Heart right ventricle (tissue), 16 donors: ENCODE measurements at places on chromosomes 6 and 20. TPM values are rescaled to one million over a fixed set of nuclear protein-coding genes. Genes with fewer than 3 reads are reported as not detected.

SGK2 gene
- total RNA-seq: 0.89 TPM

PLA2G7 gene
- total RNA-seq: not detected

KCNG1 gene
- not detected for total RNA-seq

TNXB gene
- total RNA-seq: 71.1 TPM

HTR1E gene
- total RNA-seq: not detected

DPPA5 gene
- not detected for total RNA-seq

ZFP57 gene
- total RNA-seq: not detected

GRCh38 chr6:156687789-156688619, 89.2 kb upstream of the ARID1B start:
- H3K27ac ChIP-seq: peak overlapping the region; percentile 96
- peaks cover 9% of the 10 kb centered on the region for H3K4me1 ChIP-seq
- peak overlapping the region; percentile 12 for H3K4me3 ChIP-seq
- H3K36me3 ChIP-seq: no peaks in the 10 kb centered on the region

DNA sequence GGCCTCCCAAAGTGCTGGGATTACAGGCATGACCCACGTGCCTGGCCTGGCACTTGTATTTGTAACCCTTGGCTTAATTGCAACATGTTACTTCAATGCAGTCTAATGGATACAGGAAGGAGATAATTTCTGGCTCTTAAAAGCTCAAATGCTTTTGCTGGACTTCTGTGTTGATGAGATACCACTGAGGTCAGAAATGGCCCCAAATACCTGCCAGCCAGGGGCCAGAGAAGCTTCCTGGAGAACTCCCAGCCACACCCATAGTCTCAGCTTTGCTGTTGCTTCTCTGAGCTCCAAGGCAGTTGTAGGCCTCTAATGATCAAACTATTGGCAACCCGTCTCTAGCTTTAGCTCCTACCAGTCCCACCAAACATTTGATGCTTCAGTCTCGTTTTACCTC, 14.2 kb upstream of the ZNFX1 start:
- DNase-seq: no peak
- H3K27ac ChIP-seq: no peak overlapping the region
- no peak overlapping the region for H3K4me3 ChIP-seq
- H3K27me3 ChIP-seq: no peaks in the 10 kb centered on the region
- H3K36me3 ChIP-seq: peaks cover under 1% of the 10 kb centered on the region

DNA sequence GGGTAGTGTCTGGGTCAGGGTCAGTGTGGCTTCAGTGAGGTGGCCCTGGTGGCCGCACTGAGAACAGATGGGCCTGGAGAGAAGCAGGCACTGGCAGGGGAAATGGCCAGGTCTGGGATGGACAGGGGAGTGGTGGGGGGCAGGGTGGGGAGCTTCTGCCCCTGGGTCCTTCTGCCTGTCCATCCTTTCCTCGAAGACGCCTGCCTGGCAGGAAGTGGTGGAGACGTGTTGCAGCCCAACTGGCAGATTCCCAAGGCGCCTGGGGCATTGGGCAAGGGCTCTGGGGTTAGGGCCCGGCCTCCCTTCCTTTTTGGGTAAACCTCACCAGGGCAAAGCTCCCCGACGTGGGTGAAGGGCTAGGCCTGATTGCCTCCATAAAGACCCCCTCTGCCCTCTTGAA, 10.4 kb downstream of the SRC start:
- H3K4me1 ChIP-seq: no peaks in the 10 kb centered on the region
- DNase-seq: no peak
- H3K36me3 ChIP-seq: no peaks in the 10 kb centered on the region
- no peaks in the 10 kb centered on the region for H3K27me3 ChIP-seq
- H3K27ac ChIP-seq: no peak overlapping the region
- H3K4me3 ChIP-seq: no peak overlapping the region

- no peaks in the 10 kb centered on the region for H3K27me3 ChIP-seq
- no peak overlapping the region for H3K27ac ChIP-seq
- H3K36me3 ChIP-seq: no peaks in the 10 kb centered on the region
These were observed 59.0 kb downstream of the PSMG4 start for GRCh38 chr6:3317741-3318211.

DNA sequence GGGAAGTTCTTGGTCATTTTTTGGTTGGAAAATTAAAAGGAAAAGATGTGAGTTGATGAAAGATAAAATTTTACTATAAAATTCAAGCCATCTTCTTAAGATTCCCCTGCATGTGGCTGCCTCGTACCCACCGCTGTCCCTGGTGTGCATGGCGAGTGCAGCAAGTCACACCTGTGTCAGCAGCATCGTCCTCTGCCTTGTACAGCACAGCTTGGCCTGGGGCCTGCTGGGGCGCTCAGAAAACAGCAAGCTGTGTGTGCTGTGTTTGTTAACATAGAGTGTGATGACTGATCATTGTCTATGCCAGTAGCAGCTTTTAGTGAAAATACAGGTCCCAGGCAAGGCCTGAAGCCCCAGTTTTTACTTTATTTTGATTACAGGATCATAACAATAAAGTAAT, 56.7 kb downstream of the FAM120B start:
- H3K4me3 ChIP-seq: no peak overlapping the region
- H3K27me3 ChIP-seq: no peaks in the 10 kb centered on the region
- H3K27ac ChIP-seq: no peak overlapping the region
- H3K36me3 ChIP-seq: no peaks in the 10 kb centered on the region

DNA sequence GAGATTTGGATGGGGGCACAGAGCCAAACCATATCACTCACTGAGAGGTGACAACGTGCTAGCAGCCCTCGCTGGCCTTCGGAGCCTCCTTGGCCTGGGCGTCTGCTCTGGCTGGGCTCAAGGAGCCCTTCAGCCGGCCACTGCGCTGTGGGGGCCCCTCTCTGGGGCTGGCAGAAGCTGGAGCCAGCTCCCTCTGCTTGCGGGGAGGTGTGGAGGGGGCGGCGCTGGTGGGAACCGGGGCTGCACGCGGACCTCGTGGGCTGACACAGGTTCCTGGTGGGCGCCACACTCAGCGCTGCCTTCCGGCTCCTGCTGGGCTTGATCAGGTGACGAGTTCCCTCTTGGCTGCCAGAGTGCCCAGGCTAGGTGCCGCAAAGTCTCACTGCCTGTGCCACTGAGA, 489.2 kb downstream of the PKHD1 start:
- no peak overlapping the region for H3K27ac ChIP-seq
- H3K27me3 ChIP-seq: no peaks in the 10 kb centered on the region
- H3K4me1 ChIP-seq: no peaks in the 10 kb centered on the region
- H3K4me3 ChIP-seq: no peak overlapping the region
- DNase-seq: no peak
- no peaks in the 10 kb centered on the region for H3K36me3 ChIP-seq

DNA sequence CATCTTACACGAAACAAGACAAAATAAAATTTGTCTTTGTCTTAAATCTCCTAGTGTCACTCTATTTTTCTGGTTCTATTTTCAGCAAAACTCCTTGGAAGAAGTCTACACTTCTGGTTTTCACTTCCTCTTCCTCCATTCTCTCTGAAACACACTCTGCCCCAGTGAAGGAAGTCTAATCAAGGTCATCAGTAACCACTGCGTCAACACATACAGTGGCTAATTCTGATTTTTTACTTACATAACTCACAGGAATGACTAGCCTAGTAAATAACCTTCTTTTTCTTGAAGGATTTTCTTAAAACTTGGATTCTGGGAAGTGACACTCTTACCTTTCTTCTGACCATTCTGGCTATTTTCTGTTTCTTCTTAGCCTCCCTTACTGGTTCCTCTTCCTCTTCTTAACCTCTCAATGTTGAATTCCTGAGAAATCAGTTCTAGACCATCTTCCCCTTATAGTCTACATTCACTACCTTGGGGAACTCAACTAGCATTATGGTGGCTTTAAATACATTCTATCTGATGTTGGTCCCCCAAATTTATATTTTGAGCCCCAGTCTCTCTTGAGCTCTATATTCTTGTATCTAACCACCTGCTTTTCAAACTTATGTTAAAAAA, 37.5 kb downstream of the AIG1 start:
- H3K27ac ChIP-seq: no peak overlapping the region
- H3K27me3 ChIP-seq: no peaks in the 10 kb centered on the region
- no peak overlapping the region for H3K4me3 ChIP-seq
- no peak for DNase-seq
- no peaks in the 10 kb centered on the region for H3K36me3 ChIP-seq
